ENCODE measurements at places on chromosomes 2 and 18.

- DNase-seq, result no peak
These were observed 487.2 kb upstream of the RAB12 start for GRCh38 chr18:8121942-8122480.

DNA sequence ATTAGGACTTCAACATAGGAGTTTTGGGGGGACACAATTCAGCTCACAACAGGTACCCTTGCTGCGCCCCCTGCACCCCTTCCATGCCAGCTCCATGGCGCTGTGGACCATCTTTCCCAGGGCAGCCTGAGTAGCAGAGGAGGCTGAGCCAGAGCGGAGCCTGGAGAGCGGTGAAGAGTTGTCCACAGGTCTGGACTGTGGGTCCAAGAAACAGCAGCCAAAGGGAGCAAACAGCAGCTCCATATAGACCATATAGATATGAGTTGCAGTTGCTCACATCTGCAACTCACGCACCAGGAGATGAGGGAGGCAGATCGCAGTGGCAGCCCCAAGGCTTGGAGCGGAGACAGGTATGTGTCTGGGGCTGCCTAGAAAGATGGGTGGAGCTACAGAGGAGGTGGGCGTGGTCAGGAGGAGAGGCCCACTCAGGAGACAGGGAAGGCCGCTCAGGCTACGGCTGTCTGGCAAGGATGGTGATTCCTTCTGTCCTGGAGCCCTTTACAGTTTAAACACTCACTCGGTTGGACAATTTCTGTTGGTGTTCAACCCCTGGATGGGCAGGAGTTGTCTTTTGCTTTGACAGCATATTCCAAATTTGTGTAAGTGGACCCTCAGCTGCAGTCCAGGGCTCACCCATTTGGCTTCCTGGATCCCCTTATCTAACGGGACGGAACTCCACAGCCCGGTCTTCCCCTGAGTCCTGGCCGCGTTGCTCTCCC is 155.1 kb downstream of the LPIN1 start:
- DNase-seq, result no peak

DNA sequence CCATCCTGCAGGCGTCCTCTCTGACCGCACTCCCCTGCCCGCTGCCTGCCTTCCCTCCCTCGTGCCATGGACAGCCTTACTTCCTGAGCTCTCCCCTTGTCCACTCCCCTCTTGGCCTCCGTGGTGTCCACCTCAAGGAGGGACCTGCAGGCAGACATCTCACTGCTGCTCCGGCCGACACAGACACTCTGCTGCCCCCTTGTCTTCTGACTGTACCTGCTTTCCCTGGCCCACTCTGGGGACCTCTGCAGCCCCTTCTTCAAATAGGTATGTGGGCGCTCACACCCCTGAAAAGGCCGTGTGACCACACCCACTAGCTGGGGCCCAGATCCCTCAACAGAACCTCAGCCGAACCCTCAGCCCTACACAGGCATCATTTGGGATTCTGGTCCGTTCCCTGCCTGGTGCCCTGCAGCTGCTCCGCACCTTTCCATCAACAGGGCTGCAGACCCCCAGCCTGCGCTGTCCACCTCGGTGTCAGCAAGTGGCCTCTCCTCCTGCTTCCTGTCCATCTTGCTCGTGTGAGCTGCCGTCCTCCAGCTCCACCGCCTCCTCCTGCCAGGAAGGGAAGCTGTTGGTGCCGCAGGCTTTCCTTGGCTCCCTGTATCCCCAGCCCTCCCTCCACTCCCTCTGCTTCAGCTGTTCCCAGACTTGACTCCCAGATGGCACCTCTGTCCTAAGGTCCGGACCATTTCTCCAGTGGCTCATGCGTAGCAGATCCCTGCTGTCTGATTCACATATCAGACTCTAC is 94.1 kb downstream of the KLHL29 start:
- no peak for DNase-seq

DNA sequence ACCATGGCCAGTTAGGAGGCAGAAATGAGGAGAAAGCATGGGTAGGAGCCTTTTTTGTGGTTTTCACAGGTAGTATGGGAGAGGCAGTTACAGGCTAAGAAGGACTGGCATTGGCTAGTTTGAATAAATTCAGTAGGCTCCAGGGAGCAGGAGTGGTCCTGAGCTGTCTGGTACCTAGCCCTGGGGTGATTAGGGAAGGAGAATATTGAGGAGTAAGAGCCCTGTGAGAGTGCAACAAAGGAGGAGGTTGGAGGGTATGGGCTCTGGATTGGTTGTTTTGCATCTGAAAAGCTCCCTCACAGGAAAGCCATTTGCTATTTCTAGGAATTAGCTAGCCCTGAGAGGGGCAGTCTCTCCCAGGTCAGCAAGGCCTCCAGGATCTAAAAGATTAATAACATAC is 13.3 kb upstream of the TCF7L1 start:
- DNase-seq, result no peak

- DNase-seq, result no peak
These were observed 530.3 kb upstream of the FSIP2 start for GRCh38 chr2:185208261-185208660.

- no peak for DNase-seq
These were observed 315.2 kb downstream of the TDRD15 start for GRCh38 chr2:21438949-21439348.

GRCh38 chr2:12379143-12379542 is 337.6 kb upstream of the TRIB2 start:
- DNase-seq, result no peak

All from activated naive CD8-positive, alpha-beta T cell treated with anti-CD3 and anti-CD28 coated beads, Interleukin-2, amount 10 ng/mL, durations not matched to agents 7 days and 5 days (primary cell).